Calu3 (cell line): ENCODE measurements at places on chromosomes 11 and 22. TPM values are rescaled to one million over a fixed set of nuclear protein-coding genes. Genes with fewer than 3 reads are reported as not detected.
A peak's percentile ranks its signal among the peaks of the same experiment; 100 is the strongest.

DNA sequence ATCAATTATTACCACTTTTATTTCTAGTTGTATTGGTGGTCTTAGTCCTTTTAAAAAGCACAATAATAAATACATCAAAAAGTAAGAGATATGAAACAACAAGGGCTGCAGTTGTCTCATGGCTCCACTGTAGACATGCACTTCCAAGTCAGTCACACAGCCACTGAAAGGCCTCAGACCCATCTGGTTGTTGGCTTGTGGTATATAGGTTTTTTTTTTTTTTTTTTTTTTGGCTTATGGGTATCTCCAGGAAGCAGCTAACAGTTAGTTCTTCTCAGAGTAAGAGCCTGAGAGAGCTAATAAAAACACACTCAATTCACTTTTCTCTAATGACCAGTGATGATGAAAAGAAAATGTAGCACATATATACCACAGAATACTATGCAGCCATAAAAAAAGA, 6.0 kb upstream of the OR52E6 start:
- DNase-seq = no peak

- DNase-seq = no peak
Observed at GRCh38 chr11:65947133-65947532, 1.9 kb downstream of the TSGA10IP start.

- peak; percentile 21 for DNase-seq
Observed at GRCh38 chr11:10305964-10306918, 1.4 kb downstream of the ADM start.

GRCh38 chr11:102950622-102951081, 4.9 kb downstream of the MMP13 start:
- DNase-seq = no peak

GRCh38 chr11:27420722-27421572, 51.6 kb downstream of the LGR4 start:
- DNase-seq = no peak

The CARD18 gene
- total RNA-seq = not detected in 2 replicates

The ALDH3B2 gene
- total RNA-seq = 2.4 and 2.9 TPM in 2 replicates

GRCh38 chr22:30460147-30460546, 11.7 kb downstream of the SEC14L3 start:
- DNase-seq = peak; percentile 20

DNA sequence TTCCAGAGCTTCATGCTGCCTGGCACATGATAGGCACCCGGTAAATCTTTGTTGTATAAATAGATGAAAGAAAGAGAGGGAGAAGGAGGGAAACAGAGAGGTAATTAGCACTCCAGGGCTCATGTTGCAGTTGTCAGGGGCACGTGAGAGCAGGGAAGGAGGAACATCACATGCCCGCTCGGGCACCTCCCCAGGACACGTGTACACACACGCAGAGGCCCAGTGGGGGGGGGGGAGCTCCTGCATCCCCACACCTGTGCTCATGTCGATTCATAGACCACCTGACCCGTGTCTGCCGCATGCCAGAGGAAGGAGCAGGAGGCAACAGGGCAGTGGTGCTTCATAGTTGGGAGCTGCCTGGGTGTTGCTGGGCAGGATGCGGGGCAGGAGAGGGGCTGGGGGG, 37.1 kb upstream of the NNMT start:
- DNase-seq = no peak

The OR51B5 gene
- not detected in 2 replicates for total RNA-seq

The HBG2 gene
- total RNA-seq = not detected in 2 replicates

The APOA5 gene
- not detected in 2 replicates for total RNA-seq

DNA sequence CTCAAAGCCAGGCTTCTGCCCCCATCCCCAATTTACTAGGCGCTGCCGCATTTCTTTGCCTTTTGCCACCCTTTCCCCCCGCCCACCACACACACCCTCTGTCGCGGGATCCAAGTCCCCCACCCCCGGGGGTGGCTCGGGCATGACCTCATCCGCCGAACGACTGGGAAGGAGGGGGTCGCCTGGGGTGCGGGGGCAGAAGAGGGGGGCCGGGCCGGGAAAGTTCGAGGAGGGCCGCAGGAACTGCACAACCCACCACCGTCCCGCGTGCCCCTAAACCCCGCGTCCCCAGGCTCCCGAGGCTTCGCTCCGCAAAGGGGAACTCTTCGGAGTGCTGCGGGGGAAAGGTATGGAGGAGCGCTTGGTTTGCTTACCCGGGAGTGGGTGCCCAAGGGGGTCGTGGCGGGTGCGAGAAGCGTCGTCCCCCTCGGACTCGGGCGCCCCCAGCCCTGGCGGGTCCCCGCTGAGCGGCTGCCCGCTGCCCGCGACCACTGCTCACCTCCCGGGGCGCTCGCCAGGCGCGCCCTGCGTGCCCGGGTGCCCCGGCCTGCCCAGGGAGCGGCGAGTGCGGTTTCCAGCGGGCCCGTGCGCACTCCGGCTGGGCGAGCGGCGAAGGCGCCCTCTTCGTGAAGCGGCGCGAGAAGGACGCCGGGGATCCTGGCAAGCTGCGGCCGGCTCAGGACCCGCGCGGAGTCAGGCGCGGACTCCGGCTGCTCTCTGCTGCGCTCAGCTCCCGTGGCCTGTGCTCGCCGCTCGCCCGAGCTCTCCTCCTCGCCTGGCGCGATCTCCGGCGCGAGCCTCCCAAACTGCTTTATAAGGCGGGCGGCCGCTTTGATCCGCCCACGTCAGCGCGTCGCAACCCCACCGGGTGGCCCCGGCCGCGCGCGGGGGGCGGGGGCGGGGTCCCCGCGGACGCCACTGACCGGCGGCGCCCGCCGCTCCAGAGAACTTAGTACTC, 4.0 kb upstream of the WNT11 start:
- DNase-seq = no peak

The CCDC89 gene
- total RNA-seq = 0.26 and 0.44 TPM in 2 replicates

GRCh38 chr11:19646921-19647320, 65.7 kb upstream of the NAV2 start:
- DNase-seq = no peak

The PRR5L gene
- 1.2 and 5.2 TPM in 2 replicates for total RNA-seq

The KCNQ1OT1 gene
- total RNA-seq = 1.2 and 1.3 TPM in 2 replicates

DNA sequence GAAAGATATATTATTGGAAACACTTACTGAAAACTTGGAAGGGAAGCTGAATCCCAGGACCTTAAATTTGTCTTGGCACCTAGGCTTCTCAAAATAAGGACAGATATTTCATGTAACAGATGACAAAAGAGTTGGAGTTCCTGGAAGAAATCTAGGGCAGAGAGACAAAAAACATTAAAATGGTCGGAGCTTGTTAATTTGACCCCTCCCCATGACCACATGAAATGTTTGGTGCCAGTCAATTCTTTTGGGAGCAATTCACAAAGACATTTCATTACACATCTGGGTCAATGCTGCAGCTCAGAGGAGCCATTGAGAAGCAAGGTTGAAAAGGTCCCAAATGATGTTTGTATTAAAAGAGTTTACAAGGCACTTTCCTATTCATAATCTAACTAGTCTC, 162.0 kb upstream of the GUCY1A2 start:
- no peak for DNase-seq

The CCDC116 gene
- total RNA-seq = 0.17 TPM in 1 of 2 replicates, not detected in the other

DNA sequence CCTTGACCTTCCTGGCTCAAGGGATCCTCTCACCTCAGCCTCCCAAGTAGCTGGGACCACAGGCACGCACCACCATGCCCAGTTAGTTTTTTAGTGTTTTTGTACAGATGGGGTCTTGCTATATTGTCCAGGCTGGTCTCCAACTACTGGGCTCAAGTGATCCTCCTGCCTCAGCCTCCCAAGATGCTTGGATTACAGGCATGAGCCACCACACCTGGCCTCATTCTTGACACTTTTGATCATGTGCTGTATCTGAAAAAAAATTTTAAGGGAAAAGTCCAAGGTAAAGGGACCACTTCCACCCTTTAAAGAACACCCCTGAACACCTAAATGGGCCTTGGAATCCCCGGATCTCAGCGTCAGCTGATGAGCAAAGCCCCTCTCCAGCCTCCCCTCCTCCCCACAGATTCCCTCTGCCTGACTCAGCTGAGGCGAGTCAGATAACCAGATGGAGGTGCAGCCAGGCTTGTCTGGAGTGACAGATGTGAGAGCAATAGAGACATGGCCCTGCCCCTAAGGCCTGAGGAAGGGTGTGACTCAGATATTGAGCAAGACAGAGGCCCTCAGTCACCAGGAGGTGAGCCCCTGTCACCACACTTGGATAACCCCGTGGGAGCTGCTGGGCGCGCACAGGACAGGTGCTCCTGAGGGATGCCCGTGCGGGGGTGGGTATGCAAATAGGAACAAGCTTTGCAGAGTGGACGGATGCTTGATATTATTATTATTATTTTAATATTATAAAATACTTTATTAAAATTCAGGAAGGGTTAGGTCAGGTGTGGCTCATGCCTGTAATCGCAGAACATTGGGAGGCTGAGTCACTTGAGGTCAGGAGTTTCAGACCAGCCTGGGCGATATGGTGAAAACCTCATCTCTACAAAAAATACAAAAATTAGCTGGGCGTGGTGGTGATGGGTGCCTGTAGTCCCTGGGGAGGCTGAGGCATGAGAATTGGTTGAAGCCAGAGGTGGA, 5.0 kb upstream of the CCDC88B start:
- DNase-seq = peak; percentile 87

GRCh38 chr11:79198898-79199250, 242.0 kb downstream of the TENM4 start:
- DNase-seq = no peak

- no peak for DNase-seq
Observed at GRCh38 chr11:75547177-75547576, 14.9 kb upstream of the SERPINH1 start.

DNA sequence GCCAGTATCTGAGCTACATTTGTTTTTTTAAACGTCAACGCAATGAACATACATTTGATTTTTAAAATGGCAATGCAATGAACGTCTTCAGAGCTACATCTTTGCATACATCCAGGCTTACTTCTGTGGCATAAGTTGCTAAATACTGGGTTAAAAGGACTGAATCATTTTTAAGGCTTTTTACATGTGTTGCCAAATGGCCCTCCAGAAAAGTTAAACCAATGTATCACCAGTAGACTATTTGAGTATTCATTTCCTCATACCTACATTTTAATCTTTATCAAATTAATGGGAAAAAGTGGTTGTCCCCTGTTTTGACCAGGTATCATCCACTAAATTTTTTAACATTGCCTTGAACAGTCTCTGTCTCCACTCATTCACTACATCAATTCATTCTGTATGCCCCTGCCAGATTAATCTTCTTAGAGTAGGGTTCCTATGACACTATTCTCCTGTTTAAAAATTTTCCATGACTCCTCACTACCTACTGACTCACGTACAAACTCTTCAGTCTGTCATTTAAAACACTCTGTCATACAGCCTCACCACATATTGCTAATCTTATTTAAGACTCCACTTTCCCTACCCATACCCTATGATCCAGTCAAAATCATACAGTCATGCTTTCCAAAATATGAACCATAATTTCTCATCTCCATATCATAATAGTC, 12.4 kb upstream of the PRRG4 start:
- DNase-seq = no peak

GRCh38 chr11:130672911-130673310, 224.5 kb downstream of the ADAMTS15 start:
- DNase-seq = no peak

The RTN4R gene
- total RNA-seq = 4.1 and 4.2 TPM in 2 replicates

The ACTN3 gene
- total RNA-seq = not detected in 2 replicates

DNA sequence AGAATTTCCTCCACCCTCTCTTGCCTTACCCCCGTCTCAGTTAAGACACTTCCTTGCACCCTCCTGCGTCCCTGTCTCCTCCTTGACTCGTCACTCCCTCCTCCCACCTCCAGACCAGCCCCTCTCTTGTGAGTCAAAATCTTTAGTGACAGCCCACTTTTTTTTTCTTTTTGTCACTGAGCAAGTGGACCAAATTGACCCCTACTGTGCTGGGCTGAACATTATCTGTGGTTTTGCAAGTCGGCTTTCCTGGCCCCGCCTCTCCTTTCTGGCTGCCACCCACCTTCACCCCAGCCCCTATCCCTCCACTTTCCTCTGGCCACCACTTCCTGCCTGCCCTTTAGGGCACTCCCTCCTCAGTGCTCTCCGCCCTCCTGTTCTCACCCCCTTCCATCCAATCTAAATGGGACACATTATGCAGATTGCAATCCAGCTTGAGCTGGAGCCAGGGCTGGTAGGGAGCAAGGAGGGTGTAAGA, at the start of gene APLNR:
Gene APLNR, minus strand, starts transcription at position 47 of the 478 bp plus-strand sequence. CDS start 246 bp downstream, outside the sequence.
- no peak for DNase-seq

- no peak for DNase-seq
Observed at GRCh38 chr11:117201658-117202305, 2.6 kb downstream of the TAGLN start.

The CASP12 gene
- not detected in 2 replicates for total RNA-seq

The APOL4 gene
- 1.5 and 4.3 TPM in 2 replicates for total RNA-seq

DNA sequence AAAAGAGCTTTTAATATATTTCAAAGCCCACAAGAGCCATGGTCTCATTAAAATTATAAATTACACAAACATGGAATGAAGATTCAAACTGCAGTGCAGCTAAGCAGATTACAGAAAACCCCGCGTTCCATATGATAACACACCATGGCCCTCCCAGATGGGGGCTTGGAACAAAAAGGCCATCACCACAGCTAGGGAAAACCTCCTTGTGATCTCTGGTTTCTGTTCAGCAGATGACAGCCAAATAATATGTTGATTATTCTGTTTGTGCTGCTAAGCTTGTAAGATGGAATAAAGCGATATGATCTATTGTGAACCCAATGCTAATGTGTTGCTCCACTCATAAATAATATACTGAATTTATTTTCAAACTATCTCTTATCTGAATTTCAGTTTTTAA, 28.5 kb downstream of the IMMP1L start:
- no peak for DNase-seq

The CASP5 gene
- total RNA-seq = not detected in 2 replicates

- DNase-seq = no peak
Observed at GRCh38 chr11:44159848-44160721, 64.6 kb downstream of the EXT2 start.

The MUC2 gene
- 0.05 TPM in 1 of 2 replicates, not detected in the other for total RNA-seq

DNA sequence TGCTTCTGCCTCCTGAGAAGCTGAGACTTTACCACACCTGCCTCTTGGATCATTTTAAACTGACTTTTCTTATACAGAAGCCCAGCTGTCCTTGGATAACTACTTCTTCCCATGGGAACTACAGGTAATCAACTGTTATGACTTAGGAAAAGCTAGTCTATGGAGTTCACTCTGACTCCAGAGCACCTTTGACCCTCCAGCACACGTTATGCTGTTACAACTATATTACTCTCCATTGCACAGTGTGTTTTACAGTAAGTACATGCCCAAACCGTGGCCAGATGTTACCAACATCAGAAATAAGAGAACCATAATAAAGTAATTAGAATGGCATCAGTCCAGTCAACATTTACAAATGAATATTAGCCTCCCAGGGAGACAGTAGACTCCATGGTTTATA, 21.3 kb upstream of the TSG101 start:
- DNase-seq = no peak

The IL18 gene
- total RNA-seq = 111 and 121 TPM in 2 replicates

- DNase-seq = no peak
Observed at GRCh38 chr22:35530700-35531099, 9.9 kb upstream of the RASD2 start.

- peak; percentile 32 for DNase-seq
Observed at GRCh38 chr11:62353841-62354240, 16.6 kb downstream of the ASRGL1 start.

- DNase-seq = no peak
Observed at GRCh38 chr11:96254087-96254486, 88.9 kb downstream of the MAML2 start.

- no peak for DNase-seq
Observed at GRCh38 chr22:20889025-20889704, 28.0 kb upstream of the CRKL start.

The SULT4A1 gene
- total RNA-seq = 7.9 and 9.1 TPM in 2 replicates

The NR1H3 gene
- 11.4 and 14.2 TPM in 2 replicates for total RNA-seq

GRCh38 chr22:17946662-17947367, 77.5 kb downstream of the MICAL3 start:
- no peak for DNase-seq

The CRYBA4 gene
- not detected in 2 replicates for total RNA-seq

GRCh38 chr11:107675902-107676301, 36.0 kb downstream of the SLN start:
- DNase-seq = no peak

- no peak for DNase-seq
Observed at GRCh38 chr22:39382410-39382809, 17.2 kb upstream of the TAB1 start.
